ENCODE measurements at places on chromosomes 2 and 18.

- no peak for DNase-seq
These were observed 163.8 kb upstream of the HDAC4 start for GRCh38 chr2:239564587-239564986.

GRCh38 chr2:168336786-168337388, 89.5 kb upstream of the STK39 start:
- DNase-seq, result no peak

GRCh38 chr2:15660491-15661294, 69.0 kb downstream of the DDX1 start:
- DNase-seq, result no peak

GRCh38 chr2:72809095-72809494, 16.7 kb downstream of the EXOC6B start:
- DNase-seq, result no peak

DNA sequence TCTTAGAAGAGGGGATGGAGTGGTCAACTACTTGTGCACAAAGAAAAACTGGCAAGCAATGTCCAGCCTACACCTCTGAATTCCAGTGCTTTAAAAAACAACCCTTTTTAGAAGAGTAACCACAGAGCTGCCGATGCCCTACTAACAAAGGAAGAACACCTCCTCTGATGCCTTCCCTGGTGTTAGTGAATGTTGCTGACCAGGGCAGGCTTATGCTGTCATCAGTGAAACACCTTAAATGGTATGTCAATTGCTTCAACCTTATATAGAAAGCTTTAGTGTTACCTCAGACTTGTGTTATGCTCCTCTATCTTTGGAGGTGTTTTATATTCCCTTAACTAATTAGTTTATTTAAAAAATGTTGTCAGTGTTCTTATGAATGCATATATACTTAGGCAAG, 79.7 kb upstream of the FZD5 start:
- DNase-seq, result no peak
